ENCODE measurements at places on chromosomes 13 and 19.

DNA sequence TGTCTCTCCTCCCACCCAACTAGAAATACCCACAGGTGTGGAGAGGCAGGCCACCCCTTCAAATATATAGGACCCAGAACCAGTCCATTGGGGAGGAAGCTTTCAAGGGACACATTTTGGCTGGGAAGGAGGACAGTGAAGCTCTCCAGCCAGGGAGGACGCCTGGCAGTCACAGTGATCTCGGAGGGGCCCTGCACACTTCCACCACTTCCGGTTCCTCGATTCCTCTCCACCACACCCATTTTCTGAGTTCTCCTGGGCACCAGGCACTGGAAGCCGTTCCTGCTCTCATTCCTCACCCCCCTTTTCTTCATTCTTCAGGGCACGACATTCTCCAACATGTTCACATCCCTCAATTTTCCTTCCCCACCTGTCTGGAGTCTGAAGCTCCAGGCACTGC, 30.4 kb upstream of the CEACAM21 start:
- no peak for DNase-seq

DNA sequence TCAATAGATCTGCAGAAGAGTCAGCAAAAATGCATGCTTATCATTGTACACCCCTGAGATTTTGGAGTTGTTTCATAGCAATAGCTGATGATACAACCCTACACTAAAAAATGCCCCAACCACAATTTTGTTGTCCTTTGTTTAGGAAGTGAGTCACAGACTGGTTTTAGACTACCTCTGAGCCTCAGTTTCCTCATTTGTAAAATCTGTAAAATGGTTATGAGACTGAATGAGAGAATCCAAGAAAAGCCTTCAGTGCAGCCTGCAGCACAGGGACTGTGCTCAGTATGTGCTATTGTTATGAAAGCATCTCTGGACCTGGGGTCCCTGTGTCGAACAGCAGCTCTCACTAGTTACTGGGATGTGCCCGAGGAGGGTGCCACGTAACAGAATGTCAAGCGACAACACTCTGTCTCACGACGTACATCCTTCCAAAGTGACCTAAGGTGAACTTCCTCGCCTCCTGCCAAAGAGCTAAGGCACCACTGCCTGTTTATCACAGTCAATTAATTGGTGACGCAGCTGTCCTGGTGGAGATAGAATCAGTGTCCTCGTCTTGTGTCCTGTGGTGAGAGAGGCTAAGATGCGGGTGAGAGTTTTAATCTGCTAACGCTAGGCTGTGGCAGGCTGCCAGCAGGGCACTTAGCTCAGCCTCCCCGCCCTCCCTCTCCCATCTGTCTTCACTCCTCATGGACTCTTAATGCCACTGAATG, 18.1 kb downstream of the DHRS12 start:
- DNase-seq = no peak

DNA sequence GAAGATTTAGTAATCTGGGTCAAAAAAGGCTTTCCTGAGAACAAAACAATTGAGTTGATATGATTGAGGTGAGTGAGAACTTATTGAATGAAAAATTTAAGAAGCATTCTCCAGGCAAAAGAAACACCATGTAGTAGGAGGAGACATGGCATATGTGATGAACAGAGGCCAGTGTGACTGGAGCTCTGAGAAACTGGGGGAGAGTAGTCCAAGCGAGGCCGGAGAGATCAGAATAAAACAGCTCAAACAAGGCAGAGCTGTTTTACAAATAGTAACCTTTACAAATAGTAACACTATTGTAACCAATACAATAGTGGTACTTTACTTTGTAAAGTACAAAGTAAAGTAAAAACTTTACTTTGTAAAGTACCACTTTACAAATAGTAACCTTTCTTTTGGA, 1159.1 kb downstream of the PCDH9 start:
- DNase-seq = no peak

GRCh38 chr13:31455581-31455980, 255.8 kb downstream of the B3GLCT start:
- DNase-seq = no peak

- no peak for DNase-seq
Measured at GRCh38 chr13:99332456-99332855, 25.3 kb upstream of the GPR183 start.

GRCh38 chr13:93726173-93726957, 499.8 kb downstream of the GPC6 start:
- DNase-seq = no peak

- no peak for DNase-seq
Measured at GRCh38 chr13:29996316-29996715, 145.9 kb upstream of the UBL3 start.

GRCh38 chr19:7139095-7139494, 69.6 kb downstream of the ZNF557 start:
- no peak for DNase-seq

DNA sequence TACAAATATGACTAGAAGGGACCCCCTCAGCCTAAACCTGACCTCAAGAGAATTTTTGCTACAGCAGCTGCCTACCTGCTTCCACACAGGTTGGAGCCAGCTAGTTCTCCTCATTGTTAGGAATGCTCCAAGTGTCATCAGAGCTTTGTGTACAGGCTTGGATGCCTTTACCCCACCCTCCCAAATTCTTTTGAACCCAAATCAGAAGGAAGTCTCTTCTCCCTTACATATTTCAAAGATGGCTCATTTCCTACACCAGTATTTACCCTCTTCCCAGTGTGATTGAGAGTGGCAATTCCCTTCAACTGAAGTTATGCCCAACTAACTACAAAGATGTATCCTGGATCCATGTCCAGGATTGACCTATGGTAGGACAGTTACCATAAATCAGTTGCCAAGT, 323.2 kb downstream of the OXGR1 start:
- DNase-seq = no peak

- DNase-seq = no peak
Measured at GRCh38 chr19:57961785-57962184, 12.5 kb downstream of the C19orf18 start.

GRCh38 chr13:33229446-33230177, 55.9 kb downstream of the STARD13 start:
- DNase-seq = no peak

GRCh38 chr13:97360610-97361009, 73.4 kb upstream of the RAP2A start:
- DNase-seq = no peak

- peak; percentile 12 for DNase-seq
Measured at GRCh38 chr13:113970810-113971470, 2.9 kb downstream of the C13orf46 start.

- DNase-seq = no peak
Measured at GRCh38 chr13:27194209-27194608, 22.6 kb upstream of the USP12 start.

DNA sequence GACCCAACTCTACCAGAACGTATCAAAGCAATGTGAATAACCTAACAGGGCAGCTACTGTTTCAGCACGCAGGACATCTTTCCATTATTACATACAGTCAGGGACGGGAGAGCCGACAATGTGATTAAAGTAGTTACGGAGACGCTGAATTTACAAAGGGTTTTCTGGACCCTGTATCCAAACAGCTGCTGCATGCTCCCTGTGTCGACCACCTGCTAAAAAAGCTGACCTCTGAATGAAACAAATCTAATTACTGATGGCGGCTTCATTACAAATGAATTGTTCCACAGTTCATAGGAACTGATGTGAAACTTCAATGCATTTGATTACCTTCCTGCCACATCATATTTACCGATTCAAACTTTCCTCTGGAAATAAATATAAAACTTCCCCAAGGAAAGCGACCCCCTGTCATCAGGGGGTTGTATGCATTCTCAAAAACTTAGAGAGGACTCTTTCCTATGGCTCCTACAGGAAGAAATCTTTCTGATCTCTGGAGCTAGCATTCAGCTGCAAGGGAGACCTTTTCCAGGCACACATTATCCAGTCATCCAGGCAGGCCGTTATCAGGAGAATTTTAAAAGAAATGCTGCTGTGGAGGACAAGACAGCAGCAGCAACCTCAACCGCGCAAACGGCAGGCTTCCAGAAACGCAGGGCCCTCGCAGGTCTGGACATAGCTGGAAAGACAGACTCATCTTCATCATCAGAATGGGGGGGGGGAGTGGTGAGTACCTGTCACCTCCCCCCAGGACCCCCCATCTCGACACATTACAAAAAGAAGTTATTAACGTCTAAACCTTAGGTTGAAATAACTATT, 3.1 kb downstream of the EFNB2 start:
- DNase-seq = no peak

DNA sequence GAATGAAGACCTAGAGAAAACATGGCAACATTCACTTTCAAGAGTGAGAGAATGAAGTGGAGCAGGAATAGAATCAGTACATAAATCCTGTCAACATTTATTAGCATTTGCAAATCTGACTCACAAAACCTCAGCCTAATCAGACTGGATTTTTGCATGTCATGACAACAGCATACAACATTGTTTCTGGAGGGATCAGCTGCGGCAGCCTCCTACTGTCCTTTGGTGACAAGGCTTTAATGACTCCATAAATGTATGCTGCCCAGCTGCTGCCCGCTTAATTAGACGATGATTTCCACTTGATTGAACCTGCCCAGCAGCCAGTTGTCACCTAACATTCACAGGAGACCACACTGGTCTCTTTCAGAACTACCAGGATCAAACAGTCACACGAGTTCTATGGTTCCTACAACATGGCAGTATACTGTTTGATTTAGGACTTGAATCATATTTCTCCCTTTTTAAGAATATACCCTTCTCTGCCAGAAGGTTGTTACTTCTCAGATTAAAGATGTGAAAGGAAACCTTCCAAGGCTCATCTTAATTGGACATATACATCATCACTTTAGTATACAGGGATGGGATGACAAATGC, 9.3 kb downstream of the EBPL start:
- DNase-seq = no peak

DNA sequence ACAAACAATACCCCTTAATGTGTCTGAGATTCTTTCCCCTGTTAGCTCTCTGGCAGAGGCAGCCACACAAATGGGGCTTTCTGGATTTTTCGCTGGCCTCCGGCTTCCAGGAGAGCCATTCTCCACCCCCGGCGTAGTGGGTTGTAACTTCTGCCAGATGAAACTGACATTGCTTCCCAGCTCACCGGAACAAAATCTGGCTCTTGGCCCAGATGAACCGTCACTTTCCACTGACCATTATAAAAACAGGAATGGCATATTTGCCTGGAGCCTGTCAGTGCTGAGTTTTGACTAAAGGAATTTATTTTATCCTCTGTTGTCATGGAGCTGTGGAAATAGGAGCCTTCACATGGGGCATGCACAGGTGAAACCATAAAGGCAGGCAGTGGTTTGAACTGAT, 120.6 kb upstream of the GPR12 start:
- DNase-seq = no peak

GRCh38 chr13:74662905-74663304, 528.7 kb upstream of the KLF12 start:
- DNase-seq = no peak

GRCh38 chr13:107518780-107519179, 696.6 kb downstream of the LIG4 start:
- DNase-seq = no peak

DNA sequence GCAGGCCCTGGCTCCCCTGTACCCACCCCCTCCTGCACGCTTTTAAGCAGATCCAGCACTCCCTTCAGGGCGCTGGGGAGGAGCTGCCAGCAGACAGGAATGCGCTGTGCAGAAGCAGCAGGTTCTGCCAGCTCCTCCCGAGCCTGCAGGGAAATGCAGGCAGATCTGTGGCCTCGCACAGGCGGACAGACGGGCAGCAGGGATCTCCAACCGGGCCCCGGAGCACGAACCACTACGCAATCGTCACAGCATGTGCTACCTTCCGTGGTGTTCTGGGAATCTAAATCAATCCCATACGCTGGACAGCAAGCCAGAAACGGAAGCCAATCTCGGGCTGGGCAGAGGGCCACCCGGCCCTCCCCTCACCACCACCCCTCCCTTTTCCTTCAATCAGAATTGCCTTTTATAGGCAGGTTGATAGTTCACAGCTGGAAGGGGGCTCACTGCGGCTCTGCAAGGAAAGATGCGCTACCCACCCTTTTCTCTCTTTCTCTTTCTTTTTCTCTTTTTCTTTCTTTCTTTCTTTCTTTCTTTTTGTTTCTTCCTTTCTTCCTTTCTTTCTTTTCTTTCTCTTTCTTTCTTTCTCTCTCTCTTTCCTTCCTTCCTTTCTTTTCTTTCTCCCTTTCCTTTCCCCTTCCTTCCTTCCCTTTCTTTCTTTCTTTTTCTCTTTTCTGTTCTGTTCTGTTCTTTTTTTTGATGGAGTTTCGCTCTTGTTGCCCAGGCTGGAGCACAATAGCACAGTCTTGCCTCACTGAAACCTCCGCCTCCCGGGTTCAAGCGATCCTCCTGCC, 99.9 kb downstream of the GNG7 start:
- peak; percentile 72 for DNase-seq

GRCh38 chr13:45086484-45086883, 33.8 kb upstream of the GTF2F2 start:
- no peak for DNase-seq

DNA sequence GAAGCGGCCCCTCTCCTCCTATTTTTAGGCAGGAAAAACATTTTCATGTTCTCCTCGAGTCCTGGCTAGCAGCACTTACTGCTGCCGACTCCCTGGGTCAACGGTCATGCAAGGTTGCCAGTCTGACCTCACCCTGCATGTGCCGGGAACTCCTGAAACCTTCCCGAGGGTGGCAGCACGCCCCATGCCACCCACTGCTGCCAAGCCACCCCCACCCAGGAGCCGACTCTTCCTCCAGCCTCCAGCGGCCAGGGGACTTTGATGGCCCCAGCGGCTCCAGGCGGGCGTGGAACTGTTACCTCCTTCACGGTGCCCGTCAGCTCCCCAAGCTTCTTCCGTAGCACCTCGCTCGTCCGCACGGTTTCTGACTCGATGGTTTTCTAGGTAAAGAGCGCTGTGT, 8.7 kb downstream of the TIMM44 start:
- no peak for DNase-seq

DNA sequence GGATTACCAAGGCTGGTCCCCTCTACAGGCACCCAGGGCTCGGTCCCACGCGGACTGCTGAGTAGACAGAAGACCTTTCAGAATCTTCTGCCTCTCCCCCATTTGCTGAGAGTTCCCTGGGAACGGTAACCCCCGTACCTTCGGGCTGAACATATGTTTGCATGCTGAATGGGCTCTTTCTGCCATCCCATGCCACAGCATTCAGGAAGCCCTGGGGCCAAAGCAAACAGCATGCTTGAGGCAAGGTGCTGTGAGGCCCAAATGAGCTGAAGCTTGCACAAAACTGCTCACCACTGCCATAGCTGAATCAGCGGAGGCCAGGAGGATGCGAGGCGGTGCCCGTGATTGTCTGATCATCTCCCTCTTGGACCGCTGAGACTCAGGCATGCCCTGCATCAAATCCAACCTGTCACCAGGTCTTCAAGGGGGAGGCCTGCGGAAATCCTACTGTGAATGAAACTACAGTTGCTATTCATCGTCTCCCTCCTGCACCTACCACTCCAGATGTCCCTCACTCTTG, 16.3 kb upstream of the C19orf12 start:
- DNase-seq = no peak

GRCh38 chr19:13300421-13301030, 150.3 kb downstream of the IER2 start:
- no peak for DNase-seq

Measured in WTC11 (cell line).